ENCODE measurements at places on chromosomes 7 and 10. TPM values are rescaled to one million over a fixed set of nuclear protein-coding genes. Genes with fewer than 3 reads are reported as not detected.

GIMAP8 gene
- 0.09 TPM for total RNA-seq

NPSR1 gene
- not detected for total RNA-seq

CNOT4 gene
- 7.1 TPM for total RNA-seq

CDH23 gene
- 0.25 TPM for total RNA-seq

RAB19 gene
- total RNA-seq = not detected

NFE2L3 gene
- total RNA-seq = 0.18 TPM

RNF133 gene
- 0.54 TPM for total RNA-seq

MAT1A gene
- total RNA-seq = not detected

GIMAP1 gene
- total RNA-seq = not detected

AMPH gene
- 3.2 TPM for total RNA-seq

LBX1 gene
- total RNA-seq = 0.08 TPM

ADAM22 gene
- 2.4 TPM for total RNA-seq

TSPAN15 gene
- 0.27 TPM for total RNA-seq

GRCh38 chr7:154910977-154911376 lies 91.9 kb downstream of the PAXIP1 start:
- DNase-seq = no peak

- DNase-seq = peak; percentile 88
These were observed 134.5 kb downstream of the NRBF2 start for GRCh38 chr10:63267414-63268148.

GRCh38 chr7:150383710-150384397 lies 4.7 kb downstream of the ZNF775 start:
- DNase-seq = no peak

- no peak for DNase-seq
These were observed 37.8 kb downstream of the RNLS start for GRCh38 chr10:88545359-88545758.

GRCh38 chr7:149473251-149473650 lies 12.4 kb upstream of the ZNF777 start:
- DNase-seq = no peak

DNA sequence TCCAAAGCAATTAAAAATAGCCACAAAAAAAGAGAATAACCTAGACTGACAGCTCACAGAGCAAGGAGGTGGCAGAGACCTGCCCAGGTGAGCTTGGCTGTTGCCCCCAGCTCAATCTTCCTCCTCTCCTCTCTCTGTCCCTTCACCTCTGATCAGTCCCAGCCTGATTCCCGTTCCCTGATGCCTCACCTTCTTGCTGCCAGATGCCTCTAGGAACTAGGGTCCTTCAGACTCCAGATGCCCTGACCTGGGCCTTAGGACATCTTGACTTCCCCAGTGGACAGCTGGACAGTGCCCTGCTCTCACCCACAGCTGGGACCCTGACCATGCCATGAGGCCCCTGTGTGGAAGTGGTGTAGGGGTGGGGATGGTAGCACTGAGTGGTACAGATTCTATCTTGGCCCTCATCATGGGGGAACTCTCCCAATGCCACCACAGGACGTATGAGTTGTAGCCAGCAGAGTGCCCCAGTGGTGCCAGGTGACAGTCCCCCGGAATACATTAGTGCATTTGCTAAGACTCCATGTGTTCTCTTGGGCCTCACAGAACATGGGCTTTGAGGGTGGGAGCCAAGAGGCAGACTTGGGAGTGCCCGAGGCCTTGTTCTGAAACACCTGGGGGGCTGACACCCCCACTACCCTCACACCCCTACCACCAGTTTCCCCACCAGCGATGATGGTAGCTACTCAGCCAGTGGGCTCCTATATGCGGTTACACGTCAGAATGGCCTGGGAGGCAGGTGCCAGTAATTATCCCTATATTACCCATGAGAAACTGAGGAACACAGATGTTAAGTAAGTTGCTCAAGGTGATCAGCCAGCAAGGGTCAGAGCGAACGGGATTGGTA lies 2.0 kb downstream of the DEPP1 start:
- peak; percentile 32 for DNase-seq

DNA sequence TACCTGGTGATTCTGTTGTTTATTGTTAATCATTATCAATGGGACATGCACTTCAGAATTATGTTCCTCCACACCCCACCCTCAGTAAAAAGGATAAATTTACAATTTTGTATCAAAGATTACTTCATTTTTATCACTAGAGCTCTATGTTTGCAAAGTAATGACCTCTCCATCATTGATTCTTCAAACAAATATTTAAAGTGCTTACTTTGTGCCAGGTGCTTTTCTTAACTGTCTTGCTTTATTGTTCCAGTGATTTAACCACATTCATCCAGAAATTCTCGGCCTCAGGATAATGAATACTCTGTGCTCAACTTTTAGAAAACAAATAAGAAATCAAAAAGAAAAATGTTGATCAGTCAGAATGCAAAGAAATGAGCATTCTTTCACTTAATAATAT lies 144.9 kb upstream of the FOXP2 start:
- DNase-seq = no peak

- DNase-seq = no peak
These were observed 386.5 kb upstream of the PFKP start for GRCh38 chr10:2680821-2681220.

DNA sequence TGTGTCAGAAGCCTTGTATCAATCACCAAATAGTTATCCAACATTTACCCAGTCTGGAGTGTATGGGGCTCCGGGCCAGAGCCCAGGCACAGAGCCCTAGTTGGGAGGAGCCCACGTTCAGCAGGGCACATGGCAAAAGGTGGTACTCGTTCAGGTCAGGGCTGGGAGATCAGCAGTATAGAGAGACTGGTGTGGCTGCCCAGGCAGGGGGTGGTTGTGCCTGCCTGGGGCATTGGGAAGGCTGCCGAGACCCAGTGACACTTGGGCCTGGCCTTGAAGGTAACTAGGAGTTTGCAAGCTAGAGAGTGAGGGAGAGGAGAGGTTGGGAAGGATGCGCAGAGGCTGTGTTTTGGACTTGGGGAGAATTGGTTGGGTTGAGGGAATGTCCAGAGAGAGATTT lies 48.9 kb upstream of the IGFBP3 start:
- DNase-seq = no peak

DNA sequence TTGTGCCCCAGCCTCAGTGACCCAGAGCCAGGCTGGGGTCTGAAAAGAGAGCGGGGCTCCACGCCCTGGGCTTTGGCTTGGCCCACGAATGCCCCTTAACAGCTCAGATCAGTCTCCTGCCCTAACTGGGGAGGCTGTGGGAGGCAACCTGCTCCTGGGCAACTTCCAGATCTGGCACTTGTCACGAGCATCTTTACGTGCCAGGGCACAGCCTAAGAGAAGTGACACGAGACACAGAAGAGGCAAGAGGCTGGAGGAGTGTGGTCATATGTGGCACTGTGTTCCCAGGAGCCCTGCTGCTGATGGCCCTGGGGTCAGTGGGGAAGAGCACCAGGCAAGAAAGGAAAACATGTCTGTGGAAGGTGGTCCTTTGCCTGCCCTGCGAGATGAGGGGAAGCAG lies 97.8 kb upstream of the BTBD16 start:
- no peak for DNase-seq

DNA sequence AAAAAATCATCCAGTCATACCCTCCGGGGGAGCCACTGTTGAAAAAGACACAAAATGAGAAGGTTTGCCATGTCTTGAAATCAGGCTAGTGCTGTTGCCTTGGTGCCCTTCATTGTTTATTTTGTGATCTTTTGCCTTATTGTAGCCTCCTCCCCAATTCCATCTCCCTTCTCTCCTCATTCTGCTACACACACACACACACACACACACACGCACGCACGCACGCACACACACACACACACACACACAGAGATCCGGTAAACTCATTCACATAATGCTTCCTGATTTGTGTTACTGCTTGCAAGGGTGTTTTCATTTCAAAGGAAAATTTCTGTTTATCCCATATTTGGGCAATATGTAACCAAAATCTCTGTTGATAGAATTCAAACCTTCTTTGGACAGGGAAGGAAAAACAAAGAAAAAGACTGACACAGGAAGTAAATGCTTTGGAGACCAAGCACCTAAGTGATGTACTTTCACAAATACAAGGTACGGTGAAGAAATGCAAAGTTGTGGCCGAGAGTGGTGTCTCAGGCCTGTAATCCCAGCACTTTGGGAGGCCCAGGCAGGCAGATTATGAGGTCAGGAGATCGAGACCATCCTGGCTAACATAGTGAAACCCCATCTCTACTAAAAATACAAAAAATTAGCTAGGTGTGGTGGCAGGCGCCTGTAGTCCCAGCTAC lies 141.1 kb upstream of the CDK13 start:
- no peak for DNase-seq

GRCh38 chr7:76133164-76133775 lies 68.4 kb upstream of the SRRM3 start:
- no peak for DNase-seq

DNA sequence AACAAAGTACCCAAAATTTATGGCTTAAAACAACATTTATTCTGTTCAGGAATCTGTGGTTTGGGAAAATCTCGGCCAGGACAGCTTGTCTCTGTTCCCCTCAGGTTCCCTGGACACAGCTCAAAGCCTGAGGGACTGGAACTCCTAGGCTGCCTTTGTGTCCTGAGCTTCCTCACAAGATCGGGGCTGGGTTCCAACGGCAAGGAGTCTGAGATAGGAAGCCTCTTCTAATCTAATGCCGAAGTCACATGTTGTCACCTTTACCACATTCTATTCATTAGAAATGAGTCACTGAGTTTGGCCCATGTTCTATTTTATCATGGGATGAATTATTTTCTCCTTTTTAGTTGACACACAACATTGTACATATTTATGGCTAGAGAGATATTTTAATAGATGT lies 80.5 kb downstream of the ANKRD26 start:
- DNase-seq = peak; percentile 12

DNA sequence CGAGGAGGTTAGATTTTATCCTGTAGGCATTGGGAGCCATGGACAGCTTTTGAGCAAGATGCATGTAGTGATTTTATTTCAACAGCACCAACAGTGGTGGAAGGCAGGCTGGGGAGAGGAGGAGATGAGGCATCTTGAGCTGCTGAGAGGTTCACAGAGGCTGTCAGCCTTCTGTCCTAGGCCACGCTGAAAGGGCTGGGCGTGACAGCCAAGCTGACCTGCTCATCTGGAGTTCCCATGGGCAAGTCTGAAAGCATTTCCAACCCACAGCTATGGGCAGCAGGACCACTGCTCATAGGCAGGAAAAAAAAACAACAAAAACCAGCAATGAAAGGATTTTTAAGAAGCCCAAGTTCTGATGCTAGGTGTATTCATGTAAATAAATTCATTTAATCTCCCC lies 7.7 kb downstream of the NEURL1 start:
- no peak for DNase-seq

- DNase-seq = no peak
These were observed 180.9 kb downstream of the ZNF438 start for GRCh38 chr10:30850776-30851175.

- no peak for DNase-seq
These were observed 209.3 kb upstream of the IMMP2L start for GRCh38 chr7:111771638-111772037.

- no peak for DNase-seq
These were observed 364.2 kb downstream of the SFMBT2 start for GRCh38 chr10:7046615-7047014.

DNA sequence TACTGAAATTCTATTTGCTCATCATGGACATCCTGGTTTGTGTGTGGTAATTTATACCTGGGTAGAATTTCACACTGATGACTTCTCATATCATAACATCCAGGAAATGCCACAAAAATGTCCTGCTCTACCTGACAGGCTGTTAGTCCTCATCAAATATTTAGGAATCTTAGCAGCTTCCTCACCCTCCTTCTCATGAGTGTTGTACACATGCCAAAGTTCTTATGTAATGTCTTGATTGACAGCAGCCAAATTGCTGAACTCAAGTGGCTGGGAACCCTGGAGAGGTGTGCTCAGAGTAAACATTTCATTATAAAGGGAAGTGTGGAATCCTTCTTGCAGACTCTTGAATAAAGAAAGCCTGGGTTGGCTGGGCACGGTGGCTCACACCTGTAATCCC lies 8.9 kb downstream of the EEPD1 start:
- no peak for DNase-seq

- DNase-seq = no peak
These were observed 63.2 kb downstream of the CYP51A1 start for GRCh38 chr7:92071032-92071431.

DNA sequence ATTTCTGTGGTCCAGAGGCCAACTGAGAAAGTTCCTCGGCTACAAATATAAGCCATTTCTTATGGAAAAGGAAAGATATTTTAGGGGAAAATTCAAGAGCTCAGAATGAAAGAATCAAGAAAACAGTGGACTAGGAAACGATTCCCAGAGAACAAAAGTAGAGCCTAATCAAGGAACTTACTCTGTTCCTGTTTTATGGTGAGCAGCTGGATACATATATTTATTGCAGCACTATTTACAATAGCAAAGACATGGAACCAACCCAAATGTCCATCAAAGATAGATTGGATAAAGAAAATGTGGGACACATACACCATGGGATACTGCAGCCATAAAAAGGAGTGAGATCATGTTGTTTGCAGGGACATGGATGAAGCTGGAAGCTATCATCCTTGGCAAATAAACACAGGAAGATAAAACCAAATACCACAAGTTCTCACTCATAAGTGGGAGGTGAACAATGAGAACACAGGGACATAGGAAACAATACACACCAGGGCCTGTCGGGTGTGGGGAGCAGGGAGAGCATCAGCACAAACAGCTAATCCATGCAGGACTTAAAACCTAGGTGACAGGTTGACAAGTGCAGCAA lies 298.7 kb downstream of the THSD7A start:
- no peak for DNase-seq

DNA sequence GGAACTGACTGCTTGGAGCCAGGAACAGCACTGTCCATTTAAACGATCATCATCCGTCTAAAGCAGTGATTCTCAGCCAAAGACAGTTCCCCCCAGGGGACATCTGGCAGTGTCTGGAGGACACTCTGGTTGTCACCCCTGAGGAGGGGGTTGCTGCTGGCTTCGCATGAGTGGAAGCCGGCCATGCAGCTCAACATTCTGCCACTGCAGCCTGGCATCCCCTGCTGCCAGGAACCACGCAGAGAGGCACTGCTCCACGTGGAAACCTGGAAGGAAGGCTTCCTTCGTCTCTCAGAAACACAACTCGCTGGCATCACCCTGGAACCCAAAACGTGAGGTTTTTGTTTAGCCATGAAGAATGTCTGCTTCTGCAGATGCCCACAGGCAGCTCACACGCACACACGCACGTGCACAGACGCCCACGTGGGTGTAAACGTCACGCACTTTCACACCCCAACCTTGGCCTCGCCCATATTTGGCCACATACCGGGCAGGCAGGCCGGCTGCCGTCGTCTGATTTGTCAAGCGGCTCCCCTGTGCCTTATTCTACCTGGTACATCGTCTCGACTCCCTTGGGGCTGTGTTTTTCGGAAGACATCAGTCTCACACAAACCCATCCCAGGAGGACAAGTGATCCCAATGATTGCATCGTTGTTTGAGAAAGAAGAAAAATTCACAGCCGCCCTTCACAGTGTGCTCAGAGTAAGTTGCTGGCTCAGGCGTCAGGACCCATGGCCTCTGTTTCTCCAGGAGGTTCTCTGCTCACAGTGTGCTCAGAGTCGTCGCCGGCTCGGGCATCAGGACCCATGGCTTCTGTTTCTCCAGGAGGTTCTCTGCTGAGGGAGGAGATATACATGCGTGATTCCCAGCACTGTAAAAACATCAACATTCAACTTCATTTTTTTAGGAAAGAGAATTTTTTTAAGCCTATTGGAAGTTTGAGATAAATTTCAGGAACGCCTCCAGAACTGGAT lies 127.2 kb upstream of the PPP2R2D start:
- no peak for DNase-seq
